RWPE1 (cell line): ENCODE measurements at places on chromosomes 2 and 18.
A peak's percentile ranks its signal among the peaks of the same experiment; 100 is the strongest.

DNA sequence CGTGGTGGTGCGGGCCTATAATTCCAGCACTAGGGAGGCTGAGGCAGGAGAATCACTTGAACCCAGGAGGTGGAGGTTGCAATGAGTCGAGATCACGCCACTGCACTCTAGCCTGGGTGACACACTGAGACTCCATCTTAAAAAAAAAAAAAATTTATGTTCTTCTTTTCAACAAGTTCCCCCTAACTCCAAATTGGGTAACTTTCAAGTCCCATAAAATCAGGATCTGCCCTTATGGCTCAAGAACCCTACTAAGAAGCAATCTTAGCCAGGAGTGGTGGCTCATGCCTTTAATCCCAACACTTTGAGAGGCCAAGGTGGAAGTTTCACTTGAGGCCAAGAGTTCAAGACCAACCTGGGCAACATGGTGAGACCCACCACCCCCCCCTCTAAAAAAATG lies 30.3 kb upstream of the TLK1 start:
- DNase-seq, result no peak

DNA sequence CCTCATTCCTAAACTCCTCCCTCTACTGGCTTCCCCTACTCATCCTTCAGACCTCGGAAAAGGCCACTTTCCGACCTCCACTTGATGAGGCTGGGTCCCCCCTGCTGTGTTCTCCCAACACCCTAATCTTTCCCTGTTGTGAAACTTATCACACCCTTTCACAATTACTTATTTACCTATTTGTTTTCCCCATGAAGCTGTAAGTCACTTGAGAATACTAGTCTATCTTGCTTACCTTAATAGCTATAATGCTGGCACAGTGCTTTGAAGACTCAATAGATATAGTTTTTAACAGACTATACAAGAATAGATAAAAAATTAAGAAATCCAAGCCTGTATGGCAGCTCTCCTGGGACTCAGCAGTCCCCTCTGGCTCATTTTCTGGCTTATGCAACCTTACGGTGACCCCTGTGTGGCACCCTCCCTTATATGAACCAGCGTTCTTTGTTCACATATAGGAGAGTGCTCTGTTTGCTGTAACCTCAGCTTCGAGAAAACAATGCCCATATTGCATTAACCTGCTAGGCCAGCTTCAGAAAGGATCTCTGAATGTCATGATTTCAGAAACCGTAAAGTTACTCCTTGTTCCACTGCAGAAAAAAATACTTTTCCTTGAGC lies 220.4 kb upstream of the PKDCC start:
- no peak for DNase-seq

- no peak for DNase-seq
These were observed 536.0 kb upstream of the CDH2 start for GRCh38 chr18:28712796-28713425.

GRCh38 chr2:55805686-55806085 lies 112.0 kb upstream of the PNPT1 start:
- no peak for DNase-seq

DNA sequence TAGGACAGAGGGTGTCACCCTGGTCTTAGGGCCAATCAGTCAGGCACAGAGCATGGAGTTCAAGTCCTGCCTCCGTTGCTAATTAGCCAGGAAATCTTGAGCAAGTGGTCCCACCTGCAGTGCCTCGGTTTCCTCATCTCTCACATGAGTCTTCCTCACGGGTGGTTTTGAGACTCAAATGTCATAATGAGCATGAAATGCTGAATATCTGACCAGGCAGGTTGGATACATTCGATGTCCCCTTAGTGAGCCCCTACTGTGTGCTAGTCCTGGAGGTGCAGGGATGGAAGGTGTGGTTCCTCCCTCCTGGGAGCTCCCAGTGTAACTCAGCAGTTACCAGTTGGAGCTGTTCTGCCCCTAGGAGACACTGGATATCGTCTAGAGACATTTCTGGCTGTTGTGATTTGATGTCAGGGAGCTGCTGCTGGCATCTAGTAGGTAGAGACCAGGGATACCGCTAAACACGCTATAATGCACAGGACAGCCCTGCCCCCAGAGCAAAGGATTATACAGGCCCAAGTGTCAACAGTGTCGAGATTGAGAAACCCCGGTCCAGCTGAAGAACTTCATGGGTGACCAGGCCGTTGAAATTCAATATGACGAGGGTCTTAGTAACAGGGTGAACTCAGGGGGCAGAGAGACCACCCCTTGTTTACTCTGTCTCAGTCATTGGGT lies 118.5 kb upstream of the TWIST2 start:
- DNase-seq, result no peak

DNA sequence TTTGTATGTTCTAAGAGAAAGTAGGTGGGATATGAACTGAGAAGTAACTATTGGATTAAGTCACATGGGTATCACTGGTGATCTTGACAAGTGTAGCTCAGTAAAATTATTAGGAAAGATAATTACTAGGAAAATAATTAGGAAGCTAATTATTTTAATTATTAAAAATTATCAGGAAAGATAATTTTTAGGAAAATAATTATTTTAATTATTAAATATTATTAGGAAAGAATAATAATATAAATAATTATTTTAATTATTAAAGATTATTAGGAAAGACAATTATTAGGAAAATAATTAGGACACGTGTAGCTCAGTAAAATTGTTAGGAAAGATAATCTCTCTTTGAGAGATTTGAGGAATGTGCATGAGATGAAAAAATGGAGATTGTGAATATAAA lies 623.4 kb upstream of the PIK3C3 start:
- no peak for DNase-seq

GRCh38 chr18:36499938-36500337 lies 202.4 kb downstream of the FHOD3 start:
- no peak for DNase-seq

DNA sequence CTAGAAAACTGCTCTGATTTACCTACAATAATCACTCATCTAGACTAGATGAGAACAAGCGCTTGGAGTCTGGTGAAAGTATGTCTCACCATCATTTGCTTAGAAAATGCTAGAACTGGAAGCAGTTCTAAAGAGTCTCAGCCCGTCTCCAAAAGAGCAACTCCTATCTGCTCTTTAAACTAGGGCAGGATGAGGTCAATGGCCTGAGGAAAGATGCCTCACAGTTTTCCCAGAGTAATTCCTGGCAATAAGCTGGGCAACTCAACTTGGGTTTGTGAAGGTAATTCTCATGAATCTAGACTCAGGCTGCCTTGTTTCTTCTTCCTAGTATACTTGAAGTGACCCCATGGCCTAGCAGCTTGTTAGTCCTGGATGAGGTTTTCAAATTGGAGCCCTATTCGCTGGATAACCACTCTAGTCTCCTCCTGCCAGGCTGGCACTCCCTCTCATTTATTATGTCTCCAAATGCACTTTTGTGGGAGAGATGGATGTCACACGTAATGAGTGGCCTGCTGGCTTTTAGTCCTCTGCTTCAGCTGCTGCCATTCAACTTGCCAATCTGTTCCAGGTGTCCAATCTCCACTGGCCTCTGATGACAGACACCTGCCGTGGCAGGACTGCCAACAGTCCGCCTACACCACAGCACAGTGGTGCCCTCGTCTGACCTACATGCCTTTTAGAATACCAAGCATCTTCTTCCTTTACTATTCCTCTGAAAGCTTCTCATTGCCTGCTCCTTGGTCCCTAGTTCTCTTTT lies 80.9 kb downstream of the CABYR start:
- no peak for DNase-seq

- no peak for DNase-seq
These were observed 66.4 kb downstream of the CYB5A start for GRCh38 chr18:74225193-74225840.

DNA sequence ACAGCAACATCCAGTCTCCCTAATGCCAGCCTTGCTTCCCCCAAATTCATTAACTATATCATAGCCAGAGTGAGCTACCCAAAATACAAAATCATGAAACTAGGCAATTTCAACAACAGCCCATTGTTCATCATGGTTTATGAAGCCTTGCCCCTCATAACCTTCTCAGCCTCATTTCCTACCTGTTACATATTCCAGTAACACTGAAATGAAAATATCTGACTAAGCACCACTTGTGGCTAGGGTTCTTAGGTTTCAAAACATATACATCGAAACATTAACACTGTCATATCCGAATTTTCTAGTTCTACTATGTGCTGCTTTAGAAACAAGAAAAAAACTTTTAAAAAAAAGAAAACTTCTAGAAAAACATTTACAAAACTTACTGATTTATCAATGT lies 59.5 kb downstream of the ATAD2B start:
- no peak for DNase-seq

- DNase-seq, result no peak
These were observed 285.8 kb upstream of the REV1 start for GRCh38 chr2:99775585-99775984.

GRCh38 chr18:37327063-37327577 lies 238.5 kb downstream of the CELF4 start:
- no peak for DNase-seq

DNA sequence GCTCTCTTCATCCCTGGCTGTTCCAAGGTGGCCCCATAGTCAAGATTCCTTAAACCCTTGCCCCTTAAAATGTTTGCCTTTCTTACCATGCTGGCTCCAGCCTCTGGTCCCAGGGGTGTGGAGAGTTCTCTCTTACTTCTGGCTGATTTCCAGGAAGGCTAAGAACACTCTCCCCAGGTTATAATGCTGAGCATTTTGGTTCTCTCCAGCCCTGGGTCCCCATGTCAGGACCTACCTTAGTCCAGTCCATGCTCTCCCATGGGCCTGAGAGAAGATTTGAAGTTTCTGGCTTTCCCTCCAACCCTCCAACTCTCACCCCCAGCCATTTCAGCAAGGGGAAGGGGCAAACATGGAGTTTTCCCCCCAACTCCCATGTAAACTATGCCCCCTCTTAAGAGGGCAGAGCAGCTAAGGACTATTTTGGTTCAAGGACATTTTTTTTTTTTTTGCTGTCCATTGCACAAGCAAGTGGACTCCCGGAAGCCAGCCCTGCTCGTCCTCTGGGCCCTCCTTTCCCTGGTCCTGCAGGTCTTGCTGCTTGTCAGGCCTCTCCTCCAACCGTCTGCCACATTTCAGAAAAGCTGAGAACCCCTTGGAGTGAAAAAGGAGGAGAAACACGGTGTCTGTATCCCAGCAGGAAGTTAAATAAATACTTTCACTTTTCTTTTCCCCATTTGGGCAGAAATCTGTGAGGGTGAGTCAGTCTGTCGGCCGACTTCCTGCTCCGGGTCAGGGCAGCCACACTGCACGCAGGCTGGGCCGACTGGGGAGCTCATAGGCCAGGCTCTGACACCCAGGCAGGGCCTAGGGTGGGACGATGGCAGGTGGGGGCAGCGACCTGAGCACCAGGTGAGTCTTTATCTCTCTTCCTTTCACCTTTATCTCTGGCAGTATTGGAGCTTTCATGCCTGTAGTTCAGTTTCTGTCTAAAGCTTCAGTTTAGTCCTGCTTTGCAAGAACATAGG lies at the start of gene SP140L:
TSS of gene SP140L (plus strand) at position 741 of the 965 bp plus-strand sequence. CDS start at position 818, 77 bp downstream.
- peak; percentile 85 for DNase-seq

DNA sequence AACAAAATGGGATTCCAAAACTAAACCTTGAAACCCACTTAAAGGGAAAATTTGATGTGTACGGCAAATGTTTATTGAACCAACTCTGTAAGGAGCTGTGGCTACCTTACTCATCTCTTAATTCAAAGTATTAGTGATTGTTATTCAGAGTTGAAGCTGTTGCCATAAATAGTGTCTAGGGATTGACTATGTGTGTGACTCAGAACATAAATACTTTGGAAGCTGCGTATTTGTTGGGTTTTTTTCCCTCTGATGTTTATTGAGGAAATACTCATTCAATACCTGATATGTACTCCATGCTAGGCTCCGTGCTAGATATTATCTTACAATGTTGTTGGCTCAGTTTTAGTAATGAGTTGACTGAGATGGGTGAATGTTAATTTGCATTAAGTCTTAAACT lies 90.4 kb downstream of the PTRHD1 start:
- peak; percentile 65 for DNase-seq

- DNase-seq, result no peak
These were observed 3.6 kb downstream of the HOXD12 start for GRCh38 chr2:176103194-176103593.

DNA sequence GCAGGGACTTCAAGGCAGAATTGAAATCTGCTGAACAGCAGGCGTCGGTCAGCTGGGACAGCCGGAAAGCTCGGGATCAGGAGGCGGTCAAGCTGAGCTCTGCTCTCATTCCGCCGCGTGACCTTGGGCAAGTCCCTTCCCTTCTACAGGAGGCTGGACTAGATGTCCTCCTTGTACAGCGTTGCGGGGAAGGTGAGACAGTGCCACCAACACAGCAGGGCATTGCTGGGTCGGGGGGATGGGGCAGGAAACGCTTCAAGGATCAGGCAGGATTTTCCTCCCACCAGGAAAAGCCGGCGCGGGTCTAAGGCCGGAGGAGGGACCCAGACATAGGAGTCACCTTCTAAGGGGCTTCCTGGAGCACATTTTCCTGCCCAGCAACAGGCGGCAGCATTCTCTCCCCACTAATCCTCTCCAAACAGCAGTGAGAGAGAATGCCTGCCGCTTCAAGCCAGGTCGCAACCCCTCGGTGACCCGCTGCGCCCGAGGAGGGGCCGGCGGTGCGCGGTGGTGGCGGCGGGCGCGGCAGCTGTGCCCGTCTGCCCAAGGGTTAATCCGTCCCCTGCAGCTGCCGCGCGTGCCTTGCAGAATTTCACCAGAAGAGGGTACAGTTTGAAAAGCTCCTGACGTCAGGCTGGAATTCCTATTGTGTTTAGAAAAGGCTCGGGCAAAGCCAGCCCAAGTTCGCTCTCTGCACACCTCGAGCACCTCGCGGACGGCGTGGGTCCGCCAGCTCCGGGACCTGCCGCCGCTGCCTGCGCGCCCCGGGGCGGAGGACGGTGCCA lies at the start of gene KCNF1:
TSS of gene KCNF1 (plus strand) at position 644 of the 785 bp plus-strand sequence. CDS start 493 bp downstream, outside the sequence.
- peak; percentile 55 for DNase-seq

DNA sequence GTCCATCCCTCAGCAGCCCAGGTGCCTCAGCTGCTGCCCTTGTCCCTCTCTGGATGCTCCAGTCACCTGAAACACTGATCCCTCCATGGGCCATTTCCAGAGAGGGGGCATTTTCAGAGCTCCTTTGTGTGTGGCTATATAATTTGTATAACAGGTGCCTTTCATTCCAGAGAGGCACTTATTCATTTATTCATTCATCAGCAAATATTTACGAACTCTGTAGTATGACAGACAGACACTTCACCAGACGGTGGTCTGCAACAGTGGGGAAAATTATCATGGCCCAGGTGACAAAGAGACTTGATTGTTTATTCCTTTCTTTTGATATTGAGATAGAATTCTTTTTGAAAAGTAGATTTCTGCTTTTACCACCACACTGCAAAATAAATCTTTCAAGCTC lies 361.7 kb downstream of the TMEM182 start:
- no peak for DNase-seq

- peak; percentile 3 for DNase-seq
These were observed 29.7 kb downstream of the CCDC141 start for GRCh38 chr2:179020156-179020750.

DNA sequence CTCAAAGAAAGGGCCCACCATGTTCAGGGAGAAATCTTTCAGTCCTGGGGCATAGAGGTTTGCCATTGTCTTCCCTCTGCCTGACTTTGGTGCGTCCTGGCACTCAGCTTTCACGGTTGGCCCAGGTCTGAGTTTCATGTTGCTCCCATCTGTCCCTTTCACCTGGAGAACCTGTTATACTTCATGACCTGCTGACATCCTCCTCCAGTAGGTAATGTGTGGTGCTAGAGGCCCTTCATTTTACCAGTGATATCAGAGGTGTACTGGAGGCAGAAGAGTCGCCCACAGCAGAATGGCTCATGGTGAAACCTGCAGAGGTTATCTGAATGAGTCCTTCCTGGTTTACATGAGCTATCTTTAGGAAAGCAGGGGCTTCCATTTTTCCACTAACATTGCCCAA lies 128.8 kb upstream of the DLX2 start:
- DNase-seq, result peak; percentile 20
